ENCODE measurements at places on chromosomes 6 and 20.

GRCh38 chr20:61562897-61563504, 310.9 kb downstream of the CDH4 start:
- DNase-seq: no peak

GRCh38 chr20:47319517-47320252, 36.8 kb downstream of the ZMYND8 start:
- DNase-seq: peak; percentile 65

GRCh38 chr6:27295301-27296079, 16.6 kb downstream of the POM121L2 start:
- no peak for DNase-seq

- DNase-seq: no peak
Observed at GRCh38 chr6:85362652-85363310, 87.1 kb upstream of the NT5E start.

- no peak for DNase-seq
Observed at GRCh38 chr6:110786696-110787095, 28.6 kb downstream of the CDK19 start.

- no peak for DNase-seq
Observed at GRCh38 chr6:169571123-169571962, 130.5 kb downstream of the WDR27 start.
